ENCODE measurements at places on chromosomes 16 and 17.

- DNase-seq: peak; percentile 79
Observed at GRCh38 chr16:88803264-88803987, at the start of gene CDT1. Gene CDT1, plus strand, starts transcription at chr16:88803789. Its CDS starts 43 bp downstream, at chr16:88803832.

GRCh38 chr17:37541880-37542660 lies 52.4 kb downstream of the DUSP14 start:
- peak; percentile 87 for DNase-seq

- no peak for DNase-seq
Observed at GRCh38 chr16:81562174-81562849, 117.7 kb downstream of the CMIP start.

- DNase-seq: peak; percentile 20
Observed at GRCh38 chr16:3094289-3095027, 4.6 kb downstream of the ZSCAN10 start.

- no peak for DNase-seq
Observed at GRCh38 chr17:44361292-44362260, 2.1 kb downstream of the FAM171A2 start.

- DNase-seq: peak; percentile 98
Observed at GRCh38 chr16:22297114-22297870, at the start of gene POLR3E. Gene POLR3E, plus strand, starts transcription at chr16:22297409. Its CDS starts 5,560 bp downstream, at chr16:22302969.

DNA sequence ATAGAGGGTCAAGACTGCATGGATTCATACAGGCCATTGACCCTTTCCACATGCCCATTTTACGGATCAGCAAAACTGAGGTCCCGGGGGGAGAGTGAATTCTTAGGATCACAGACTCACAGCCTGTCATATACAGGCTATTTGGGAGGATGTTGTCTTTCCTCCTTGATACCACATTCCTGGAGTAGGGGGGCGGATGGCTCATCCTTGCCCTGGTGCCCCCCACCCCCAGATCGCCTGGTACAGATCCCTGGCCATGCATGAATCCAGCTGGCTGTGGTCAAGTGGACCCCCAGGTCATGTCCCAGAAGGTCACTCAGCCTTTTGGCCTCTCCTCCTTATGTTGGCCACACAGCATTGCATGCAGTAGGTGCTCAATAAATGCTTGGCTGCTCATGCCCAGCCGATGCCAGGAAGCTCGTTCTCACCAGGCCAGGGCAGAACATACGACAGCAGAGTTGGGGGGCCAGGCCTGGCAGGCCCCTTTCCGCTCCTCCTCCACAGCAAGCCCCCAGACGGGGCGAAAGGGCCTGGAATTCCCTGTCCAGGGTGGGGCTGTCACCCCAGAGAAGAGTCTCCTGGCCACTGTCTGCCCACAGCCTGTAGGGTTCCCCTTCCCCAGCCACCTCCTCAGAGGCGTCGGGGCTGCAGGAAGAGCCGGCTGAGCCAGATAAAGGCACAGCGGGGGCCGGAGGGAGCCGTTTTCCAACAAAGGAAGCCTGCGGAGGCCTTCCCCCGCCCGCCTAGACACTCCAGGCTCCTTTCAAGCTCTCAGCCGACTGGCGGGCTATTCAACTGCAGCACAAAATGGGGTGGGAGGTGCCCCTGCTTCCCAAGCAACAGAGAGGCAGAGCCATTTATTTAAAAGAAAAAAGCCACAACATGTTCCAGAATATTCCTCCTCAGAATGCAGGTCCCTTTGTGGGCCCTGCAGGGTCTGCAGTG lies 215.7 kb upstream of the CIBAR2 start:
- DNase-seq: peak; percentile 67

- no peak for DNase-seq
Observed at GRCh38 chr16:6557353-6558023, 775.2 kb upstream of the RBFOX1 start.

GRCh38 chr16:22007509-22008214 lies at the start of gene MOSMO:
Gene MOSMO, plus strand, starts transcription at chr16:22008111. Its CDS starts 191 bp downstream, at chr16:22008302.
- peak; percentile 51 for DNase-seq

DNA sequence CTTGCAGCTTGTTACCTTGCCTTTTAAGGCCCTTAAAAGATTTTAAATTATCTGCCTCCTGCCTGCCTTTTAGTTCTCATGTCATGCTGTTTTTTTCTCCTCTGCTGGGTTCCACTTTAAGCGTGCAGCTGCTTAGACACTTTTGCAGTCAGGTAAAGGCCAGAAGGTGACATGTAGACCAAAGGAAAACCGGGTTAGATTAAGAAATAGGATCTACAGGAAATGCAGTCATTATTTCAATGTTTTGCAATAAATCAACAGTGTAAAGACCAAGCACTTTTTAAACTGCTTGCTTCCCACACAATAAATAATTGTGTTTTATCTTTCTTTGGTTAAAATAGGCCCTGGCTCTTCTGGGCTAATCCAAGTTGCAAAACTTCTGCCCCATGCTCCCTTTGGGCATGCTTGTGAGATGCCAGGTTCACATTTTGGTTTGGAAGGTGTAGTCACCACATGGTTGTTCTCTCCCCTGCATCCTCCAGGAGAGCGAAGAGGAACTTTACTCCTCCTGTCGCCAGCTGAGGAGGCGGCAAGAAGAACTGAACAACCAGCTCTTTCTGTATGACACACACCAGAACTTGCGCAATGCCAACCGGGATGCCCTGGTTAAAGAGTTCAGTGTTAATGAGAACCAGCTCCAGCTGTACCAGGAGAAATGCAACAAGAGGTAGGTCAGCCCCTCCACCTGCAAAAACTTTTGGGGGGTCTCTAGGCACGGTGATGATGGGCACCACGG lies 54.9 kb downstream of the SDR42E1 start:
- no peak for DNase-seq

DNA sequence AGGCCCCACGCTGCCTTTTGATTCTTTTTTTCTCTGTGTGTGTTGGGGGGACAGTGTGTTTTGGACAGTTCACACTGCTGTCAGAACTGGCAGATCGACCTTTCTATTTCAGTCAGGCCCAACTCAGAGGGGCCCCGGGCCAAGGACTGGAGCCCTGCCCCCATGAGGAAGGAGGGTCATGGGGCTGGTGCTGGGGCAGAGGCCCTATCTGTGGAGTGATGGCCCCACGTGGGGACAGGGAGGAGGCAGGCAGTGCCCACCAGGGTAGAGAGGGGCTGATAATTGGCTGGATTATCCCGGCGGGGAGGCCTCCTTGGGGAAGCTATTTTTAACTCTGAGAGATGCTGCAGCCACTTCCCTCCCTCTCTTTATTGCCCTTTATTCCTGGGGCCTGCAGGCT lies 5.7 kb upstream of the KCNJ12 start:
- no peak for DNase-seq

DNA sequence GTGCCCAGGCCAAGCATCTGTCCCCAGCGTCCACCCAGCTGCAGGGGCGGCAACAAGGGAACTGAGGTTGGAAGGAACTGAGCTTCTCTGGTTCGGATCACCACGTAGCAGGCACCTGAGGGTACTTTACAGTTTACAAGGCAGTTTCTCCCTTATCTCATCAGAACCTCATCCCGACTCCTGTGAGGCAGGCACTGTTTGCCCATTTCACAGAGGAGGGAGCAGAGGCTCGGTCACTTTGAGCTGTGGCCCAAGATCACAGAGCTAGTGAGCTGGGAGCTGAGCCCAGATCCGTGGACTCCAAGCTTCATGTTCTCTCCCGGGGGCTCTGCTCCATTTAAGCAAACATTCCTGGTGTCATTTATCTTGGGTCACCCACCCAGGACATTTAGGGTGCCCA lies 15.1 kb downstream of the UBALD1 start:
- no peak for DNase-seq

DNA sequence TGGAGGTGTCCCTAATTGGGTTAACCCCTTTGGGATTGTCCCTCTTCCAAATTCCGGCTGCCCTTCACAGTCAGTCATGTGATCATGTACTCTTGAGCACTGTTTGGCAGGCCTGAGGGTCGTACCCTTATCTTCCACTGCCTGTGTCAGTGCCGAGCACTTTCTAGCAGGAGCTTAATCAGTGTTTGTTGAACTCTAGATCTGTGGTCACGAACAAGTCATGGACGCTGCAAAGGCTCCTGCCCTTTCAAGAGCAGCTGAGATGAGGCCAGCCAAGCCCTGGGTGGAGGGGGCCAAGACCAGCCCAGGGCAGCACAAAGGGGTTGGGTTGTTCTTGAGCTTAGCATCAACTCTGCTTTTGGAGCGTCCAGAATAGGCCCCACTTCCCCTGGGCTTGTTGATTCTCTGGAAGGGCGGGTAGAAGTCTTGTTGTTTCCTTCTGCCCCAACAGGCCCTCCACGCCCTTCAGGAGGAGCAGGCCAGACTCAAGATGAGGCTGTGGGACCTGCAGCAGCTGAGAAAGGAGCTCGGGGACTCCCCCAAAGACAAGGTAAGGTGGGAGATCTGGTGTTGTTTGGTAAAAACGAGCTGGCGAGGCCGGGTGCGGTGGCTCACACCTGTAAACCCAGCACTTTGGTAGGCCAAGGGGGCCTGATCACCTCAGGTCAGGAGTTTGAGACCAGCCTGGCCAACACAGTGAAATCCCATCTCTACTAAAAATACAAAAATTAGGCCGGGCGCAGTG lies 5.3 kb downstream of the IFI35 start:
- DNase-seq: no peak

DNA sequence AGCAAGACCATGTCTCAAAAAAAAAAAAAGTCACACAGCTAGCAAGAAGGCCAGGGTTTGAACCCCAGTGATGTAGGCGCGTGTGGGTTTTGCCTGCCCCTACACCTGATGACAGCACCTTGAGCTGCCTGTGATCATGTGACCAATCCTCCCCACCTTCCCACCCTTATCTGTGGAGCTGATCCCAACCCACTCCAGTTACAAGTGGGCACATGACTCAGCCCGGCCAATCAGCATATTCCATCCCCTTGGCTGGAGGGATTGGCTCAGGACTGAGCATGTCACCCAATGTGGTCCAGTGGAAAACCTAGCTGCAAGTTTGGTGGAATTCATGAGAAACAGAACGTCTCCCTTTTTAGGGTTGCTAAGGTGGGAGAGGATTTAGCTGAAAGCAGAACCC lies 6.6 kb downstream of the TMEM114 start:
- no peak for DNase-seq

DNA sequence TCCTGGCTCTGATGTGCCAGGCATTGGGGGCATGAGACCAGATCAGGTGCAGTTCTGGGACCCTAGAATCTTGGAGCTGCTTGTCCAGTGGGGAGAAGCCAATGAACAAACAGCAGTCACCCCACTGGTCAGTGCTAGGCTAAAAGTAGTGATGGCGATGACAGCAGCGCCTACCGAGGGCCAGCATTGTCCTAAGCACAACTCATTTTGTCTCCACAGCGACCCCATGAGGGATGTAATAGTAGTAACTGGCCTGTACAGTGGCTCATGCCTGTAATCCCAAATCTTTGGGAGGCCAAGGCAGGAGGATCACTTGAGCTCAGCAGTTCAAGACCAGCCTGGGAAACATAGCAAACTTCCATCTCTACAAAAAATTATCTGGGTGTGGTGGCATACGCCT lies 6.2 kb downstream of the SMCR8 start:
- no peak for DNase-seq

DNA sequence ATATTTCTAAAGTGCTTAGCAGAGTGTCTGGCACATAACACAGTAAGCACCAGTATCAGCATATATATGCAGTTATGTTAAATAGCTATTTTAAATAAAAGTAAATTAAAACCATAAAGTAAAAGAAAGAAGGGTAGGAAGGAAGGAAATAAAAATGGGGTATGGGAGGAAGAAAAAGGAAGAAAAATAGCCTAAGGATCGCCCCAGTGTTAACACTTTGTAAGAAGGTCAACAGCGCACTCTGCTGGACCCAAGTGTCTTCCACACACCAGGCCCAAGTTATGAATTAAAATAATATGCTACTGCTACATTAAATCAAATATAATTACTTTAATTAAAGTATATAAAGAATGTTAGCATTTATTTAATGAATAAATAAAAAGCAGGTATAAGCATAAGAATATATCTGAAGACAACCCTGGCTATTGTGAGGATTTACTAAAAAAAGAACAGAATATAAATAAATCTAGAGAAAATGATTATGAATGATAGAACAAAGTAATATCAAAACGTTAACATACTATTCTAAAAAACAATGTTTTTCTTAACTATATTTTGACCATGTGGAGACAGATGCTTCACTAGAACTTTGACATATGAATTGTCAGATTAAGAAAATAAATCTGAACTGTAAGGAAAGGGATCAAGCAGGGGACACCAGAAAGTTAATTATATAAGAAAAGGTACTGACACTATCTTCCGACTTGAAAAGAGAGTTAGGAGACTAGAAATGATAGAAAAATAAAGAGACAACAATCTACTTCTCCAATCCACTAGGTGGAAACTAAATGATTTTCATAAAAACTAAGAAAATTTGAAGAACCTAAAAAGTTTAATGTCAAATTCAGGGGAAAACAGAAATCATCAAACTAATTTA lies 25.9 kb downstream of the BRIP1 start:
- peak; percentile 67 for DNase-seq

- no peak for DNase-seq
Observed at GRCh38 chr16:85537331-85537788, 75.8 kb upstream of the GSE1 start.

DNA sequence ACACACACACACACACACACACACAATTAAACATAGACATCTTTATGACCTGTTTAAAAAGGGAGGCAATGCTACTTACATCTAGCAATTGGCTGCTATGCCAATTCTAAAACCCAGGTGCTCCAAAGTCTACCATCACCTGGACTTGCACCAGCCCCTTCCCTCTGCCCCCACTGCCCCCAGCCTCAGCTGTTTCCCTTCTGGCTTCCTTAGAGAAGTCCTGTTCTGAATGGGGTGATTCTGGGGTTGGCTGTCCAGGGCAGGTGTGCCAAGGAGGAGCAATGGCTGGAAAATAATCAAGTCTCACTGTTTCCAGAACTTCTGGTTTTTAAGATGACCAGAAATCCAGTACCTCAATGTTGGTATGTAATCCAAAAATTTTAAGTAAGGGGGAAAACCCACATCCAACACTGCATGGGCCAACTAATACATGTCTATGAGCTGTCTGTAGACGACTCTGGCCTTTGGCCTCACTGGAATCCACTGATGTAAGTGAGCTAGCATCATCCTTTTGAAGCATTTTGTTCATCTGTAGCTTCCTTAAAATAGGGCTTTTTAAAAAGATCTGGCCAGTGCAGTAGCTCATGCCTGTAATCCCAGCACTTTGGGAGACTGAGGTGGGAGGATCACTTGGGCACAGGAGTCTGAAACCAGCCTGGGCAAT lies 2.1 kb downstream of the IFT20 start:
- no peak for DNase-seq

GRCh38 chr16:51146256-51146924 lies 4.7 kb downstream of the SALL1 start:
- peak; percentile 59 for DNase-seq

DNA sequence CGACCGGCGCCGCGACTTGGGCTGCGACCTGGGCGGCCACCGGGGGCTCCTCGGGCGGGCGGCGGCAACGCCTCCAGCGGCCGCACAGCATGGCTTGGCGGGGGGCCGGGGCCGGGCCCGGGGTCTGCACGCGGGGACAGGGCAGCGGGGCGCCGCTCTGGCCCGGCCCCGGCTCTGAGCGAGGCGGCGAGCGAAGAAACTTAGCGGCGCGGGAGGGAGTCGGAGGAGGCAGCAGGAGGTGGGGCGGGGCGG lies at the start of gene PLCD3:
TSS of gene PLCD3 (minus strand) at position 196 of the 252 bp plus-strand sequence. CDS start at position 91, 105 bp downstream.
- DNase-seq: no peak

Measured in fibroblast of upper back skin (primary cell).